ENCODE measurements at places on chromosomes 7 and 10.

- DNase-seq, result no peak
These were observed 3.1 kb upstream of the SMURF1 start for GRCh38 chr7:99146979-99147378.

DNA sequence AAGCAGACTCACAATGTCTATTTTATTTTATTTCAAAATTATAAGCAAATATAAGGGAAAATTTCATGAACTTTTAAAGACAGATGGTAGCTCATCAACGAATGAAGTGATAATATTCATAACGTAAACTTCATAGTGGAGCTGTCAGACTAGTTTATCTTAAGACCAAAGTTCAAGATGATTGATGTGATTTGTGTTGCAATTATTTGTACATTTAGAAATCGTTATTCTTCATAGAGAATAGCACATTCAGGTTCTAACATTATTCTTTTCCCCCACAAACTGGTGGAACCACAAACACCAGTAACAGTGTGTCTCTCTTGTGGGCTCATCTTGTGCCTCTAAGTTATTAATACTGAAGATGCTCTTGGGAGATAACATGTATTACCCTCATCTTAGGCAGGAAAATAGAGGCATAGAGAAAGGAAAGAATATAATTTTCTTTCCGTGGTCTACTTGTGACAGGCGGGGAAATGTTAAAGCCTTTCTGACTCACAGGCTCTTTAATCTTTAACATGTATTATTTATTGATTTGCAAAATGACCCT, 37.0 kb downstream of the CCSER2 start:
- no peak for DNase-seq

GRCh38 chr7:142933624-142934023, at the start of gene TRPV5:
TRPV5 (minus strand) TSS chr7:142933746; CDS start chr7:142933459, 287 bp downstream.
- DNase-seq, result no peak

- peak; percentile 56 for DNase-seq
These were observed 8.3 kb downstream of the XPNPEP1 start for GRCh38 chr10:109914966-109915365.

DNA sequence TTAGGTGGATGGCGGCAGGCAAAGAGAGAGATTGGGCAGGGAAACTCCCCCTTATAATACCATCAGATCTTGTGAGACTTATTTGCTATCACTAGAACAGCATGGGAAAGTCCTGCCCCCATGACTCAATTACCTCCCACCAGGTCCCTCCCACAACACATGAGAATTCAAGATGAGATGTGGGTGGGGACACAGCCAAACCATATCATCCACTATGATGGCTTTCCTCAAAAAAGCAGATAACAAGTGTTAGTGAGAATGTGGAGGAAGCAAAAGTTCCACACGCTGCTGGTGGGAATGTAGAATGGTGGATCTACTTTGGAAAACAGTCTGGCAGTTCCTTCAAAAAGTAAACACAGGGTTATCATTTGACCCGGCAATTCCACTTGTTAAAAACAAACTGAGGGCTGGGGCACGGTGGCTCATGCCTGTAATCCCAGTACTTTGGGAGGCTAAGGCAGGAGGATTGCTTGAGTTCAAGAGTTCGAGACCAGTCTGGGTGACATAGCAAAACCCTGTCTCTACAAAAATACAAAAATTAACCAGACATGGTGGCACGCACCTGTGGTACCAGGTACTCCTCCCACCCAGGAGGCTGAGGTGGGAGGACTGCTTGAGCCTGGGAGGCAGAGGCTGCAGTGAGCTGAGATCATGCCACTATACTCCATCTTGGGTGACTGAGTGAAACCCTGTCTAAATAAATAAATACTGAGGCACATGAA, 161.4 kb upstream of the EEPD1 start:
- no peak for DNase-seq

- DNase-seq, result no peak
These were observed 37.7 kb downstream of the PRSS2 start for GRCh38 chr7:142808461-142808801.

DNA sequence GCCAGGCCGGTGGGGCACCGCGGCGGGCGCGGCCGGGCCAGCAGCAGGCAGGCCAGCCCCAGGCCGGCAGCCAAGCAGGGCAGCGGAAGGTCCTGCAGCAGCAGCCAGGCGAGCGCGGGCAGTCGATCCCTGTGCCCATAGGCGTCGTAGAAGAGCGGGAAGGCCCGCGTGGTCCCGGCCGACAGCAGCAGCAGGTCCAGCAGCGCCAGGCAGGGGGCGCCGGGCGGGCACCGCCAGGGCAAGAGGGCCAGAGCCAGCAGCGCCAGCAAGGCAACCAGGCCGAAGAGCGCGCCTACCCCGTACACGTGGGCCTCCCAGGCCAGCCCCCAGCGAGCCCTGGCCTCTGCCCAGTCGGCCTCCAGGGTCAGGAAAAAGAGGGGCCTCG, 8.4 kb upstream of the RBM28 start:
- peak; percentile 22 for DNase-seq

DNA sequence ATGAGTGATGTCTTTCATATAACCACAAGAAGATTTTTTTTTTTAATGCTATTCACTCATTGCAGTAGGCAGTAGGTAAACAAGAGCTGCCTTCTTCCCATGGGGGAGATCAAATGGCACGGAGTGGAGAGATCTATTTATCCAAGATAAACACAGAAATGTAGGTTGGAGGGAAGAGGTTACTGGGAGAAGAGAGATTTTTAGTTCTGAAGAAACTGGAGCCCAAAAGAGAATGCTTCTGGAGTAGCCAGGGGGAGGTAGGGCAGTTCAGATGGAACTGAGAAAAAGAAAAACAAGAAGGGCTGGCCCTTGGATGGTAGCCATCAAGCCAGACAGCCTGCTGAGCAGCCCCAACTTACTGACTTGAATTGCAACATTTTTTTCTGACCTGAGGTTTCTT, 270.1 kb upstream of the TPK1 start:
- no peak for DNase-seq

DNA sequence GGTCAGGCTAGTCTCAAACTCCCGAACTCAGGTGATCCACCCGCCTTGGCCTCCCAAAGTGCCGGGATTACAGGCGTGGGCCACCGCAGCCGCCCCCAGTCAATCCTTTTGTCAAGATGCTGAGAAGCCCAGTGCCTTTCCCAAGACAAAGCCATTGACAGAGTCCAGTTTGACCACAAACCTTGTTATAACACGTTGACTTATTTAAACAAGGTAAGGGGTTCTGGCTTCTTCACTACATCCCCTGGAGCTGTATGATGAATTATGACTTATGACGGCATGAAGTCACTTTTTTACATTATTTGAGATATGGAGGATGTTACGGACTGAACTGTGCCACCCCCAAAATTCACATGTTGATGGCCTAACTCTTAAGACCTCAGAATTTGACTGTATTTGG, 5.8 kb upstream of the SEC61G start:
- no peak for DNase-seq

GRCh38 chr7:87999261-87999660, 65.2 kb downstream of the ADAM22 start:
- DNase-seq, result no peak

DNA sequence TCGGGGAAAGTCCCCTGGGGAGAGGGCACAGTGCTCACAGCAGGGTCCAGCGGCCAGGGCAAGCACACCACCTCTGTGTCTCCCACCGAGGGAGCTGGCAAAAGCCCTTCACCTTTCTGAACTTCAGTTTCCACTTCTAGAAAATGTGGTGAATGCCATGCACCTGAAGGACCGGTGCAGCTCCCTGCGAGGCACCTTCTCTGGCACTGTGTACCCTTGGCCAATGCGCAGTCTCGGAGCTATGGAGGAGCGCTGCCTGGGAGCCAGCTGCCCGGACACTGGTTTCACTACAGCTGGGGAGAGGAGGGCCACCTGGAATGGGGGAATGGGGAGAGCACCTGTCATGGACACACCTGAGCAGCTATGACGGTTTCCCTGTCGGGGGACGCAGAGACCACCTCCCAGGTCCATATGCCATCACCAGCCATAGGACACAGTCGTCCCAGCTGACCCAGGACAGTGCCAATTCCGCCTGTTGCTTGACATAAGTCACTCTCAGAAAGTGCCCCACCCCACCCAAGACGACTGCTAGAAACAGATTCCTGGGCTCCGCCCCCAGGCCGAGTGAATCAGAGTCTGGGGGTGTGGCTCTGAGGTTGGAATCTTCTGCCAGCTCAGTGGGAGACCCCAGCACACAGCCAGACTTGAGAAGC, 16.8 kb downstream of the RASGEF1A start:
- DNase-seq, result no peak

DNA sequence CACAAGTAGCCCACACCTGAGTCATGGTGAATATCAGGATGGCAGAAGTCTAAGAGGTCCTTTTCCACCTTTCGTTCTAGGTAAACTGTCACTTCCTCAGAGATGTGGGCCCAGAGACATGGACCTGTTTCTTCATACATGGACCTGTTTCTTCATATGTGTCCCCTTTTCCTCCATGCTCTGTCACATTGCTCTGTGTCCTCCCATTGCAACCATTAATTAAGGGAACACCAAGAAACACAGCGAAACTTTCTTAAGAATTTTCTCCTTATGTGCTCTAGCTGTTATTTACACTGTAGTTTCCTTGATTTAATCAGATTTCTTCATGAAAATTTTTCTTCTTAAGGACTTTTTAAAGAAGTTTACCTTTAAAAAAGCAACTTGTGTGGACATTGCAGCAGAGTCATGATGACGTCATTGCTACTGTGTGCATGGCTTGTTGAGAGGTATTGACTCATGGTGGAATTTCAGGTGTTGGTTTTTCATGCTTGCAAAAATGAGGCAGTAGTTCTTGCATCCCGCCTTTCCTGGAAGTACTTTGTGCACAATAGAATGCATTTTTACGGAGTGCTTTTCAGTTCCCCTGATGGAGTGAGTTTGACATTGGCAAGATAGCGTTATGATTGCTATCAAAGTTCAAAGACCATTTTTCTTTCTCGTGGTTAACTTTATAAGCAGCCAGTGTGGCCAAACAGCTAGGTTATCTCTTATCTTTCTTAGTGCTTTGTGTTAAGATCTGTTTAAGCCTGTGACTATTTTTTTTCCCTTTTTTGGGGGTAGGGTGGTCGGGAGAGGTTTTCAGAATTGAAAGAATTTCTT, 37.7 kb downstream of the CFAP58 start:
- DNase-seq, result no peak

DNA sequence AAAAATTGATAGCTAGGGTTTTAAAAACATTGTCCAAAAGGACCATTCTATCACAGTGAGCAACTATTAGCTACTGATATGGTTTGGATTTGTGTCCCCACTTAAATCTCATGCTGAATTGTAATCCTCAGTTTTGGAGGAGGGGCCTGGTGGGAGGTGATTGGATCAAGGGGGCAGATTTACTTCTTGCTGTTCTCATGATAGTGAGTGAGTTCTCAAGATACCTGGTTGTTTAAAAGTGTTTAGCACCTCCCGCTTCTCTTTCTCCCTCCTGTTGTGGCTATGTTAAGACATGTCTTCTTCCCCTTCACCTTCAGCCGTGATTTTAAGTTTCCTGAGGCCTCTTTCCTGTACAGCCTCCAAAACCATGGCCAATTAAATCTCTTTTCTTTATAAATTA, 500.4 kb upstream of the POT1 start:
- no peak for DNase-seq

GRCh38 chr10:49488056-49488717, 50.7 kb downstream of the ERCC6 start:
- DNase-seq, result no peak

- peak; percentile 8 for DNase-seq
These were observed 515 bp downstream of the GSDME start for GRCh38 chr7:24756545-24757352.

GRCh38 chr7:26993816-26994810, 101.7 kb downstream of the HOXA1 start:
- DNase-seq, result no peak

- DNase-seq, result no peak
These were observed 50.4 kb downstream of the GLCCI1 start for GRCh38 chr7:8018961-8019360.

- no peak for DNase-seq
These were observed 175.8 kb downstream of the ZNF248 start for GRCh38 chr10:37681617-37681999.

GRCh38 chr7:156464339-156464738, 176.2 kb upstream of the RNF32 start:
- no peak for DNase-seq

GRCh38 chr7:43166686-43167085, 54.2 kb downstream of the HECW1 start:
- DNase-seq, result no peak

DNA sequence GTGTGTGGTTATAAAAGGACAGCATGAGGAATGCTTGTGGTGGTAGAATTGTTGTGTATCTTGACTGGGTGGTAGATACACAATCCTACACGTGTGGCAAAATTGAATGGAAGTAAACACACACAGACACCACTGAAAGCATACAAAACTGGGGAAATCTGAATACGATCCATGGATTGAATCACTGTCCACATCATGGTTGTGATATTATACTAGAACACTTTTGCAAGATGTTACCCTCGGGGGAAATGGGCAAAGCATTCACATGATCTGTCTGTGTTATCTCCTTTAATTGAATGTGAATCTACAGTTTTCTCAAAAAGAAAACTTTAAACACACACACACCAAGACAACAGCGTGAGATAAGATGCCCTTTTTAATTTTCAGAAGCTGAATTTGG, 165.2 kb upstream of the CELF2 start:
- DNase-seq, result no peak

GRCh38 chr10:102779680-102780526, 36.2 kb downstream of the WBP1L start:
- no peak for DNase-seq

- no peak for DNase-seq
These were observed 1.6 kb downstream of the TAC1 start for GRCh38 chr7:97733276-97734161.
